ENCODE measurements at places on chromosomes 1 and 21.

- DNase-seq: no peak
Measured at GRCh38 chr1:32898056-32898455, 3.1 kb downstream of the TMEM54 start.

DNA sequence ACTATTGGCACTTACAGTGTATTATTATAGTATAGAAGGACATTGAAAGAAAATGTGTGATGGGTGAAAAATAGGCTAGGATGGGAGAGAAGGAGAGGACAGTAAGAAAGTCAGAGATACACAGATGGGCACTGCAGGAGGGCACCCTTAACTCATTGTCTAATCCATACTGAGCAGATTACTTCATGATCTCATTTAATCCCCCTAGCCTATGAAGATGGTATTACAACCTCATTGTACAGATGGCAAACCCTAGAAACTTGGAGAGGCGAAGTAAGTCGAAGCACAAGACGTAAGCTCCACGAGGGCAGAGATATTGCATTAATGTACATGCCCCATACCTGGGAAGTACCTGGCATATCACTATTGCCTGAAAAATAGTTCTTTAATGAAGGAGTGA lies 346.9 kb upstream of the DAB1 start:
- DNase-seq: no peak

DNA sequence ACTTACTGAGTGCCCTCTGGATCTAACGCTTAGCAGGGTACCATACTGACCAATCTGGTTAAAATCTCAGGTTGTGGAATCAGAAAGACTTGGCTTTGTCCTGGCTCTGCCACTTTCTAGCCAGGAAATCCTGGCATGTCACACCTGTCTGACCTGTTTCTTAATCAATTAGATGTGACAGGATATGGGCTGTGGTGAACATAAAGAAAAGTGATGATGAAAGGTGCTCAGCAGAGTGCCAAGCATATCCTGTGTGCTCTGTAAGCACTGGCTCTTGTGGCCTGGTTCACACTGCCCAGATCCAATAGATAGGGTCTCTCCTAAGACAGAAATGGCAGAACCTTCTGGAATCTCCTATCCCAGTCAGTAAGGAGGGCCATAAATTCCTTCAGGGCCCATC lies 53.9 kb downstream of the PHC2 start:
- DNase-seq: no peak

- no peak for DNase-seq
Measured at GRCh38 chr1:33224166-33224707, 32.1 kb upstream of the ZNF362 start.

GRCh38 chr1:154583773-154584172 lies 16.2 kb downstream of the CHRNB2 start:
- DNase-seq: no peak

GRCh38 chr1:222465211-222466041 lies 82.5 kb downstream of the HHIPL2 start:
- DNase-seq: peak; percentile 46
